ENCODE measurements at places on chromosomes 5 and 9. TPM values are rescaled to one million over a fixed set of nuclear protein-coding genes. Genes with fewer than 3 reads are reported as not detected.

DNA sequence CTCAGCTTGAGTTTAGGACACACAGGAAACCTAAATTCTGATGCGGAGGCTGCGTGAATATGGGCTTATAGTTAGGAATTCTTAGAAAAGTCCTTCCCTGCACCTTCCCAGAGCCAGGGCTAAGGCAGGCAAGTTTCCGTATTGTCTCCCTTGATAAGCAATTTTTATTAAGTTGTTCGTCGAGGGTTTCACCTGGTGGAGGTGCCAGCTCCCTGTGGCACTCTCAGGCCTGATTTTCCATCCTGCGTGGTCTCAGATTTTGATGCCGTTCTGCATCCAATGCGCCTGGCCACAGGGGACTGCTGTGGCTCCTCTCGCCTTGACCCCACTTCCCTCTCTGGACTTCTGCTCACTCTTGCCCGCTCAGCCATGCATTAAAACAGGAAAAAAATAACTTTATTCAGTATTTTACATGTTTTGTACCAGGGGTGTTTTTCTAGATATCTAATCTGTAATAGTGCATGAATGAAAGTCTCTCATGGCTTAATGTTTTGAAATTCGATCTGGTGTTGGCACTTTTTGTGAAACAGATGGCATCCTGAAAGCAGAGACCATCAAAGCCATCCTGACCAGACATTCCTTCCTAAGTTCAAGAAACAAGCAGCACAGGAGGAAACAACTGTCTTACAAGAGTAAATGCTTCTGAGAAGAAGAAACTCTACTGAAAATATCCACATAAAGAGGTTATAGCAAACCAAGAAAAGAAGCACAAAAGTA, 50.7 kb downstream of the TRIP13 start:
- DNase-seq: no peak

Gene SLC34A1
- not detected for total RNA-seq

Gene OBP2B
- not detected for total RNA-seq

Gene IFNA1
- not detected for total RNA-seq

DNA sequence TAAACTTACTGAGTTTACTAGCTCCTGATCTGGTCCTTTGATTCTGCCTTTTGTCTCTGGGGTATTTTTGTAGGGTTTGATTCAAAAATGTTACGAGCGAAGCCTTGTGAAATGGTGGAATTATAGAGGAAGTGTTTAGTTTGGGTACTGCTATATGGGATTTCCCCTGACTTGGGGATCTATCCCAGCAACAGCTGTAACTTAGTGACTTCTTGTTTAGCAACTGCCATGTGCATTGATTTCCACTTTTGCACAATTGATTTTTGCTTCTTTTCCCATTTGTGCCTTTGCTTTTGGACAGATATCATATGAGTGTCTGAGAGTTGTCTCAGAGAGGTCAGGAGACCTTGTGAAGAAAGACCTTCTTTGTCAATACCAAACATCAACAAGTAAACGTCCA, 248.5 kb upstream of the DAP start:
- no peak for DNase-seq

Gene PKN3
- 2.1 TPM for total RNA-seq

DNA sequence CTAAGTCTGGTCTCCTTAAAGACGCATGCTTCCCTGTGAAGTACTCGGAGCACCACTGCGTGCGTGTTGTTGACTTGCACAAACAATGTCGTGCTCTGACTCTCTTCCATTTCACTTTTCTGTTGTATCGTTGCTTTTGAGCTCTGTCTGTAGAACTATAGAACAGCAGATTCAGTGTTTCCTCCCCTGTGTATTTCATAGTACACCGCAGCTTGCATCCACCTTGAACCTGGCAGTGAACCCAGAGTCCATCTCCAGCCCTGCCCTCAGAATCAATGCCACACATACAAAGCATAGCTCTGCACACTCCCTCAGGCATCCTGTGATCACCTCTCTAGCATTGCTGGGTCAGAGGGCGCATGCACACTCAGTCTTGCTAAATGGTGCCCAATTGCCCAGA, 37.2 kb upstream of the ADAMTS2 start:
- DNase-seq: no peak

DNA sequence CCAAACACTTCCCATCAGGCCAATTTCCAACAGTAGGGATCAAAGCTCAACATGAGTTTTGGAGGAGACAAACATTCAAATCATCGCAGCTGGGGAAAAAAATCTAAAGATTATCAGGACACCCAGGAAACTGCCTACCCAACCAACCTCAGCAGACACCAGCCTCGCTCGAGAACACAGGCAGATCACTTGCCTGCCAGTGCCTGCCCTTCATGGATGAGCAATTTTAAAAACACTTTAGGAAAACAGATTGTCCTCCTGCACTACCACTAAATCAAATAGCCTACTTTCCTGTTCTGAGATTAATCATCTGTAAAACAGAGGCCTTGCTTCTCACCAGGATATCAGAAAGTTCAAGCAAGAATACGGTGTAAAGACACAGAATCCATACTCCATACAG, 14.7 kb upstream of the TMEM174 start:
- DNase-seq: peak; percentile 42

DNA sequence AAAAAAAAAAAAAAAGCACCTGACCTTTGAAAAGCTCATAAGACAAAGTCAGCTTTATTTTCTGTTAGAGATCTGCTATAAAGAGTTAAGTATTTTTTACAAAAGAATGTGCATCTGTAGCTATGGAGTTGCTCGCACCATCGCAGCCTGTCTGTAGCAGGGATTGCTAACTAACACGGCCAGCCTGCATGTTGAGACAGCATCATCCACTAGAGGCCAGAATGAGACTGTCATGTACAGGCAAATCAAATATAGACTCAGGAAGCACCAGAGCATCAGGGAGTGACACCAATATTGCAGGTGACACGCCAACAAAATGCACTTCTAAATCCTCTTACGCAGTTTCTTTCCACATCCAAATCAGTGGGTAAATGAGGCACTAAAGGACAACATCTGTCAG, 136.3 kb upstream of the RASEF start:
- DNase-seq: peak; percentile 61

DNA sequence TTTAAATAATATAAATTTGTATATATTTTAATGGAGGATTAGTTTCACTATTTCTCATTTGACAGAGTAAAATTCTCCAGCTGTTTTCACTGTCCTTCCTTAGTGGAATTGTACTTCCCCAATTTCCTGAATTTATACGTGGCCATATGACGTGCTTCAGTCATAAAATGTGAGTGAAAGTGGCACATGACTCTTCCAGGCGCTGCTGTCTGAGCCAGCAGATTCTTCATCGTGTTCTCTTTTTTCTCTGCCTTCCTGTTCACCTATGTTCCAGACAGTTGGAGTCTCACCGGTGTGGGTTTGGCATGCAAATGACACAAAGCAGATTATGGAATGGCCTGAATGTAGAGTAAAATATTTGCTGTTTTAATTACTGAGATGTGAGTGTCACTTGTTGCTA, 684.1 kb downstream of the SEMA5A start:
- DNase-seq: no peak

Gene NUTM2F
- not detected for total RNA-seq

Gene FABP6
- not detected for total RNA-seq

Gene C9orf43
- 0.13 TPM for total RNA-seq

DNA sequence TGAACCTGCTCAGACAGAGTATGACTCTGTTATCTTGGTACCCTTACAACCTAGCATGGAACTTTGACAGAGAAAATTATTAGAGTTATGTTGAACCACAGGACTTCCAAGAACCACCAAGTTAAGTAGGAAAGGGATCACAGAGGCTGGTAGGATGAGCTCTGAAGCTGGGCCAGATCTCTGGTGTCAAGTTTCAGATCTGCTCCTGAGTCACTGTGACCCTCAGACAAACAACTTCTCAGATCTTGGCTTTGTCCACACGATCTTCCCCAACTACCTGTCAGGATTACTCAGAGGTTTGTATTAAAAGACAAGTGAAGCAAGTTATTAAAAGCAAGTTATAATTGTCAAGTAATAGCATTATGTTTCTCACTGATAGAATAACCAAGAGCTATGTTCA, 189.0 kb downstream of the SEC61B start:
- DNase-seq: peak; percentile 48

Gene CER1
- not detected for total RNA-seq

Gene C5orf34
- total RNA-seq: 0.53 TPM

Gene ANKHD1
- total RNA-seq: 85.8 TPM

Gene FREM1
- not detected for total RNA-seq

Gene HRH2
- not detected for total RNA-seq

Gene AK3
- total RNA-seq: 59.5 TPM

DNA sequence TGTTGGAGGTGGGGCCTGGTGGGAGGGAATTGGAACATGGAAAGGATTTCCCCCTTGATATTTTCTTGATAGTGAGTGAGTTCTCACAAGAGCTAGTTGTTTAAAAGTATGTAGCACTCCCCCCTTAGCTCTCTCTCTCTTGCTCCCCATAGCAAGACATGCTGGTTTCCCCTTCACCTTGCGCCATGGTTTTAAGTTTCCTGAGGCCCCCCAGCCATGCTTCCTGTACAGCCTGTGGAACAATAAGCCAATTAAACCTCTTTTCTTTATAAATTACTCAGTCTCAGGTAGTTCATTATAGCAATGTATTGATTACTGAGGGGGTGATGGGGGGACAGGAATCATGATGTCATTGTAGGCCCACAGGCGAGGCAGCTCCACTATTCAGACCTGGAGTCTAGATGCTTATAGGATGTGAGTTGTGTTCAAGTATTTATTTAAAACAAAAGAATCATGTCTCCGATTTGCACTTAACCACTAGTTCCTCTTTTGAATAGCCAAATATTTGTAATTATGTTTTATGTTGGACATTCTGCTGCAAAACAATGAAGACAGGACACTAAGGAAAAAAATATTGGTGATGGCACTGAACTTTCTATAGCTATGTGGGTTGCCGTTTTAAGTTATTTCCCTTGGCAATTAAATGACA, 156.6 kb downstream of the TMEM38B start:
- DNase-seq: no peak

DNA sequence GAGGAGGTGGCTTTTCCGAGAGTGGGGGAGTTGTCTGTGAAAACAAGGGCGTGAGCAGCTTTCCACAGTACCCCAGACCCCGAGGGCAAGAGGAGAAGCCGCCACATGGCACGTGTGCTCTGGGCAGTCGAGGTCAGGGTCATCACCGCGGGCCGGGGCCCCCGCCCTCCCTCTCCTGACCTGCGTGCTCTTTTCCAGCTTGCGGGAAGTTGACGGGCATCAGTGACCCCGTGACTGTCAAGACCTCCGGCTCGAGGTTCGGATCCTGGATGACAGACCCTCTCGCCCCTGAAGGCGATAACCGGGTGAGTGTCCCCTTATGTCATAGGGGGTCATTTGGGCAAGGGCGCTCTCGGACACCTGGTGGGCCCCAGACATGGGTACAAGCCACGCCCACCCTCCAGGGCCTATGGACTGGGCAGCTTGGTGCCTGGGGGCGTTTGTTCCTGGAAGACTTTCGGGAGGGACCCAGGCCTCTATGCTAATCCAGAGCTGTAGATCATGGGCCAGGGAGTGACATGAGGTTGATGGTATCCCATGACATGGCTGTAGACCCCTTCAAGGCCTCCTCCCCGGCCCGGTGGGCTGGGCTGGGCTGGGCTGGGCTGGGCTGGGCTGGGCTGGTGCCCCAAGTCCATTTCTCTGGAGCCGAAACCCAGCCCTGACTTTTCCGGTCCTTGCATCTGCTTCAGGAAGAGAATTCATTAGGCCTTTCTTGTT, 19.2 kb downstream of the OLFM1 start:
- no peak for DNase-seq

Gene ERP44
- total RNA-seq: 6.6 TPM

Gene HBEGF
- total RNA-seq: 23.8 TPM
